ENCODE measurements at places on chromosomes 2 and 18.

- no peak for DNase-seq
These were observed 44.3 kb upstream of the CAB39 start for GRCh38 chr2:230668184-230668938.

- DNase-seq: peak; percentile 7
These were observed 27.5 kb upstream of the SUCLG1 start for GRCh38 chr2:84486441-84487115.

GRCh38 chr2:187213798-187214197 is 234.3 kb downstream of the CALCRL start:
- no peak for DNase-seq

DNA sequence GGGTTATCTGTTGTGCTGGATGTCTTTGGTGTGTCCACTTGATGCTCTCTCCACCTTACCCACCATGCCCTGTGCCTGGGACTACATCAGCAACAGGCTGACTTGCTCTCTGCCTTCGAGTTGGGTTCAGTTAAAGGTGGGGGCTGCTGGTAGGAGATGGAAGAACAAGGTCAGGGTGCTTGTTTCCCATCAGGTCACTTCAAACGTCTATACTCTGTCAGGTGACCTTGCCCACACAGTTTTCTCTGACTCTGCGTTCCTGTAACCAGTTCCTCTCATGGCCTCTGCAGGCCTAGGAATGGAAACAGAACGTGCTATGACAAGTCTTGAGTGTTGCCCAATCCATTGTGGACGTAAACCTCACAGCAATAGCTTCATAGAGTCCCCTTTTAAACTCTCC is 38.4 kb upstream of the PAPOLG start:
- no peak for DNase-seq

DNA sequence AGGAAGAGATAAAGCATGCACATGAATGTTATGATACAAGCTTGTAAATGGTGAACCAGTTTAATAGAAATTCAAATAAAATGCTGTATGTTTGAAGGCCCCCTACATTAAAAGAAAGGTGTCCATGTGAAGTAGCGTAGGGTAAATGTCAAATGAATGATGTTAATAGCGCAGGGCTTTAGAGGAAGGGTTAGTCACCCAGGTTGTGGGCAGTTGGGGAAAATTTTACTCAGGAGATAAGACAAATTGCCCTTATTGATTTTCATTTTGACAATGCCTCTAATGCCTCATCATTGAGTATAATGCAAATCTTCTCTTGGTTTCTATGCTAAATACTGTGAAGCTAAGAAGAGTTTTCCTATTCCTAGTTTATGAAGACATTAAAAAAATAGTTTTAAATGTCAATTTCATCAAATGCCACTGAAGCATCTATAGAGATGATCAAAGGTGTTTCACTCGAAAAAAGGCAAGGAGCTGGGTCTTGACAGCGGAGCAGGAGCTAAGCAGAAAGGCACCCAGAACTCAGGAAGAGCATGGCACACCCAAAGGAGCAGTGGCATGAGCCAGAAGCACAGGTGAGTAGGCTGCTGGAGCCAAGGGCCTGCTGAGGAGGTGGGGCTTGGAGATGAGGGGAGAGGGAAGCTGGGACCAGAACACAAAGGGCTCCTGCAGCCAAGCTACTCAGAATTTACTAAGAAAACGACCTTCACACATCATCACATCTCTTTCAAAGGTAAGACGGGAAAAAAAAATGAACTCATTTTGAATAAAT is 129.3 kb upstream of the ACKR3 start:
- no peak for DNase-seq

- DNase-seq: no peak
These were observed 49.2 kb downstream of the SLC4A3 start for GRCh38 chr2:219676586-219676985.

DNA sequence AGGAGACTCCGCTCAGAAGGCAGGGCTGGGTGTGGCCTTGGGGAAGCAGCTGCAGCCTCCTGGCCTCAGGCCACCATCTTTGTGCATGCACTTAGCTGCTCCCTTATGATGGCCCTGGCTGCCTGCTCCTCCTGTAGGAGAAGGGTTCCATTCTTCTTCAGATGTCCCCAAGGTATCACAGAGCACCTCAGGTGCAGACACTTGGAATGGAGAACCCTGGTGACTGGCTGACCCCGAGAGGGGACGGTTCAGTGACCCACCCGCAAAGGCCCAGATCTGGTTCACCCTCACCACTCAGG is 9.6 kb downstream of the GPAT2 start:
- no peak for DNase-seq

- no peak for DNase-seq
These were observed 55.1 kb upstream of the RAPGEF4 start for GRCh38 chr2:172680436-172681068.

- no peak for DNase-seq
These were observed 50.5 kb upstream of the HPCAL1 start for GRCh38 chr2:10252224-10252623.

GRCh38 chr2:42256505-42256904 is 87.4 kb downstream of the EML4 start:
- no peak for DNase-seq

GRCh38 chr2:140585016-140585415 is 1545.8 kb downstream of the LRP1B start:
- no peak for DNase-seq

DNA sequence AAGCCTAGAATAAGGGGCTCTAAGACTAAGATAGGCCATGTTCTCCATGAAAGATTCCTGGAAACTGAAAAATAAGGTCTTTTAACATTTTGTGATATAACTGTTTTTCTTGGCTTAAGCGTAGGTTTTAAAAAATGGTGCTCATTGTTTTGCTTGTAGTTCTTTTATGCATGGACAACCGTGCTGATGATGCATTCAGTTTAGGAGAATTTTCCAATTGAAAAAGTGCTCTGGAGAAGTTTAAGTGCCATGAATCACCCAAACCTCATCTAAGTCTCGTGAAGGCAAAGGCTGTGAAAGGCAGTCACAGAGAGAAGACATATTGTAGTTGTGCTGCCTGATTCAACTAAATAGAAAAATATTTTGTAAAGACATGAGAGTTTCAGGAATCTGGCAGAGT is 111.8 kb upstream of the GAREM1 start:
- no peak for DNase-seq

DNA sequence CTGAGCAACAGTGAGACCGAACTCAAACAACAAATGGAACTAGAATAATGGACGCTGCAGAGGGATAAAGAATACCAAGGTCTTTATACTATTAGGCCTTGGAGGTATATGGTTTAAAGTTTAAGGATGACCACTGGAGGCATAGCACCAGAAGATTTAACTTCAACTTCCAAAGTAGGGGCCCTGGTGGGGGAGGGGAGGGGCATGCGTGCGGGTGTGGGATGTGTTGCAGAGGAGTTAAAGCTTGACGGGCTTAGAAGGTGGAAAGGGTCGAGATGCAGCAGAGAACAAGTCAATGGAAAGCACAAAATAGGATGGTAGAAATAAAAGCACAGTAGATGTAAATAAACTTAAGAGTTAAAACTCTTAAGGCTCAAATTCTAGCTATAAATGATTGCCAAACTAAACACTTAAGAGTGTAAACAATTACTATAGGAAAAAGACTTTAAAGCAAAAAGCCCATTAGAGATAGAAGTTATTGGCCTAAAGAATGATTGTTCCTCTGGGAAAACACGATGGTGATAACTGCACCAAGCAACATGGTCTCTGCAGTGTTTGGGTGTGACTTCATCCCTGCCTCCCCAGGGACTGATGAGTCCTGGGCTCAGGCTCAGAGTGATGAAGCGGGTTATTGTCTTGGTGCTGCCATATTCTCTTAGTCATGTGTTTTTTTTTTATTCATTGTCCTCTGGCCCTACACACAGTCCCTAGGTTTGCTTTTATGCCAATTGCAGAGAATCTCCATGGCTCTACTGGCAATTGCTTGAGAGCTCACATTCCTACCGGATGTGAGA is 13.0 kb downstream of the RRM2 start:
- DNase-seq: no peak

DNA sequence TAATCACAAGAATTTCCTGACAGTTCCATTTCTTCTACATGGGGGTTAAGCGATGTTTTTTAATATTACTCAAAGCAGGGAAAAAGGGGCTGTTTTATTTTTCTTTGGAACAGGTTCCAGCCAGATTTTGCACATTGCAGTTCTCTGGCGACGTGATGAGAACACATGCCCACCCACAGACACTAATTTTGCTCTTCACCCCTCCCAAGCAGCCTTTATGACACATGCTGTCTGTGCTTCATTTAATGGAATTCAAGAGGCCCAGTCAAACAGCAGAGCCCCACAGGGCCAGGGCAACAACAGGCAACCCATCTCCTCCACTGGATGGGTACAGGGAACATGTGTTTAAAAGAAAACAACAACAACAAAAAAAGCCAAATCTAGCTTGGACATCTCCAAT is 70.8 kb downstream of the SPRED2 start:
- no peak for DNase-seq

DNA sequence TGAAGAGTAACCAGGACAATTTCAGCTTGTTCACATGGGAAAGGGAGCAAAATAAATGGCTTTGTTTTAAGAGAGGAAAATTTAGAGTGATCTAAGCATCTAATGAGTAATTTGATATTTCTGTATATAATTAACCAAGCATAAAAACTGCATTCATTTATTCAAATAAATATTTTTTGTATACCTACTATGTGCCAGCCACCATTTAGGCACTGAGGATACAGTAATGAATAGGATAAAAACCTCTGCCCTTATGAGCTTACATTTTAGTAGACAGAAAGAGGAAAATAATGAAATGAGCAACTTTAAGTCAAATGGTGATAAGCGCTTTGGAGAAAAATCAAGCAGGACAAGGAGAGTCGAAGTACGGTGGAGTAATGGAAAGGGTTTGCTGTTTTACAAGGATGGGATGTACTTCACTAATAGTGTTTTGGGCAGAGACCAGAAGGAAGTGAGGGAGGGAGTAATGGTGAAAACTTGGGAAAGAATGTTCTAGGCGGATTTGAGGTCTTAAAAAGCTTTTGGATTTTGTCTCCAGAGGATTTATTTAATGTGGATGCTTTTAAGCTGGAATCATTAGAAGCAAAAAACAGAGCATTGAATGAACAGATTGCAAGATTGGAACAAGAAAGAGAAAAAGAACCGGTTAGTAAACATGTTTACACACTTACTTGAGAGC is 17.4 kb downstream of the NDC80 start:
- DNase-seq: no peak

GRCh38 chr2:56229397-56230060 is 45.7 kb downstream of the CCDC85A start:
- DNase-seq: no peak

GRCh38 chr2:86562485-86562921 is 740 bp downstream of the CHMP3 start:
- no peak for DNase-seq

DNA sequence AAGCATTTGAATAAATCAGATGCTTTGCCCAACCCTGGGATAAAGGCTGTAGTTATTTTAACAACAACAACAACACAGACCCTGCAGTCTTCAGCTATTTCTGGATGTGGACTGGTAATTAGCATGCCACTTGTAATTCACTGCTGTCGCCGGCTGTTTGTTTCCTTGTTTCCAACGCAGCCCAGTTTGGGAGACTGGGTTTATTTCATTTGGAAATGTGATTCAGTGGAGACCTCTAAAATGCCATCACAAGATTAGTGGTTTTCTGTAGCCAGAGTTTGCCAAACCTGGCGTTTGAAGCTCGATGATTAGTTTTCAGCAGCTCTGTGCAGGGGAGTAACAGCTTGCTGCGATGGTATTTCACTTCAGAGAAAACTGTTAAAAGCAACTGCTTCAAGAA is 83.5 kb downstream of the LDLRAD4 start:
- DNase-seq: no peak

- no peak for DNase-seq
These were observed 31.8 kb downstream of the CYRIA start for GRCh38 chr2:16633621-16634430.

DNA sequence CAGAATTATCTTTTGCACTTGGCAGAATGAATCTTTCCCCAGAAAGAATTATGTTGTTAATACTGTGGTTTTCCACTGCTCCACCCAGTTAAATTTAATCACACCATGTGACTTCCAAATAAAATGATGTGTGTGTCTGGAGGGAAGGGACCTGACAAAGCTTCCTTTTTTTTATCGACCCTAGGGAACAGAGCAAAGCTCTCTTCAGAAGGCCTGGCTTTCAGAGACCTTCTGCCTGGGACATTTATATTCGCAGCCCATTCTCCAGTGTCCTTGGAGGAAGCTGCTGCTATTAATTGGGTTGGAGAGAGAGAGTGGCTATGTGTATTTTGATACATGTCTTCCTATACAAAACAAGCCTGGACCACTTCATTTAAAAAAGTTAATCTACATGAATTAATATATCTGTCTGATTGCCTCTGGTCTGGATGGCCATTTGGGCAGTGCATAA is 233.7 kb downstream of the PRKCE start:
- no peak for DNase-seq

All from NCI-H2029 (cell line).